NCI-H446 treated with DMSO at 0.1 percent for 48 hours (cell line): ENCODE measurements at places on chromosomes 7 and 10.

DNA sequence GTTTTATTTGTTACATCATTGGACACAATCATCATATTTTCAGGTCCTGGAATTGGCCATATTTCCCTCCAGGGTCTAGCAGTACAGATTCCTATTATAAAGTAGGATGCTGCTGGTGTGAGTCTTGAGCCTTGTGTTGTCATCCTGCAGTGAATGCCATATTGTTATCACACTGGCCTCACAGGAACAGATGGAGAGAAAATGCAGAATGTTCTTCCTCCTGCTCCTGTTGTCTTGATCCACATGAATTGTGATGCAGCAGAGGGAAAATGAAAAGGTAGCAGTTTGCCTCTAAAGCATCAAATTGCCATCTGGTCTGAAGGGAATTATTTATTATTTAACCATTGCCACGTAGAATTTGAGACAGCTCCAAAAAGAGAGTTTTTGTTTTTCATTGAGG is 248.6 kb downstream of the GPAM start:
- DNase-seq: no peak

DNA sequence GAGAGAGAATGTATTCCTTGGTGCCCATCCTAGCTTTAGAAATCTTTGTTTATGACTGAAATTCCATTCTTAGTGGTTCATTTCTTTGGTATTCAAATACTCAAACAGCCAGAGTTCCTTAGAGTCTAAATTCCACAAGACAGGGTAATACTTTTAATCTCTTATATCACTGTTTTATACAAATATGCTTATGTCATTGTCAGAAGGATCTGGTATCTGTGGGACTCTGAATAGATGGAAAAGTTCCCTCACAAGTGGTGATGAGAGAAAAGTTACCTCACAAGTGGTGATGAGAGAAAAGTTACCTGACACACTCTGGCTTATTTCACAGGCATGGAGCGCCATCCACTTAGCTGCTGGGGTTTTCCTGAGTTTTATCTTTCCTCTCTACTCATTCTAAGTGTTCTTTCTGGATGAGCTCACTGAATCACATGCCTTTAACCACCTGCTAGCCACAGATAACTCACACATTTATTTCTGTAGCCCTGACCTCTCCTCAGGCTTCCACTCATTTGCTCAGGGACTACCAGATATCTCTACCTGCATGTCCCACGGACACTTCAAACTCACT is 784.0 kb downstream of the SUGCT start:
- DNase-seq: no peak

DNA sequence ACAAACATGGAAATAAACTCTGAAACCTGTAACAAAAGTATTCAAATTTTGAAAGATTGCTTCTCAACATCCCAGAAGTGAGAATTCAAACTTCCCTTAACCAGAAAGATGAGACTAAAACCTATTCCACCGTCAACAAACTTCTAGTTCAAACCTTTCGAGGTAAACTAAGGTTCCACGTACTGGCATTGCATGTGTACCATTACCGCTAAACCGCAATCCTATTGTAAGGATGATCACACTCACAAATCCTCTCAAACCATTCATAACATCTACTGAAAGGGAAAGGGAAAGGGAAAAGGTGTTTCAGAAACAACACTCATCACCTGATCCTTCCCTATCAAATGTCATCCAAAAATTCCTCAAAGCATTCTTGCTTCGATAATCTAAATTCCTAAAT is 3.1 kb downstream of the SMURF1 start:
- DNase-seq: no peak

GRCh38 chr7:137944168-137944567 is 57.7 kb downstream of the CREB3L2 start:
- DNase-seq: no peak

DNA sequence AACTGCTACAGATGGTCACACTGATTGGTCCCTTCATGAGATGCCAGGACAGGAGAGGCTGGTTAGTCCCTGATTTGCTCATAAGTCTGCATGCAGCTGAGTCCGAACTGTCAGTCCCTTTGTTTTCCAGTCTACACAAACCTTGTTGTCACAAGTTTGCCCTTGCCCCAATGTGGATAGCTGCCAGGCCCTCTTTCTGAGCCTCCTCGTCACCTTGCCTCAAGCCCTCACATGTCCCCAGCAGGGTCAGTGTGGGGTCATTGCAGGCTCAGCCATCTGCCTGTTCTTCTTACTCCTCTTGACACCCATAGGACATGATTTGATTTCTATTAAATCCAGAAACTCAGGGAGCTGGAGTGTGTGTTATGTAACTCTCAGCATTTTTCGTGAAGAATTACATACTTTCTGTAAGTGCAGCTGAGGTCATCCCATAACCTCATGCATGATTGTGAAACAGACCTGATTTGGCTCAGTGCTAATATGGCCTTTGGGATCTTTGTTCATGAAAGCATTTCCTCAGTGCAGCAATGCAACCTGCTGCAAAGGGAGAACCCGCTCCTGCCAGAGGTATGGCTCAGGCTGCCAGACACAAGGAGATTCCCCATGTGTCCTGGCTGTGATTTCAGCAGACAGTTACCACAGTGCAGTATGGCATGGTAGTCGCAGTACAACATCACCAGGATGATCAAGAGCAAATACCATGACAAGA is 70.0 kb upstream of the ZMIZ2 start:
- no peak for DNase-seq

DNA sequence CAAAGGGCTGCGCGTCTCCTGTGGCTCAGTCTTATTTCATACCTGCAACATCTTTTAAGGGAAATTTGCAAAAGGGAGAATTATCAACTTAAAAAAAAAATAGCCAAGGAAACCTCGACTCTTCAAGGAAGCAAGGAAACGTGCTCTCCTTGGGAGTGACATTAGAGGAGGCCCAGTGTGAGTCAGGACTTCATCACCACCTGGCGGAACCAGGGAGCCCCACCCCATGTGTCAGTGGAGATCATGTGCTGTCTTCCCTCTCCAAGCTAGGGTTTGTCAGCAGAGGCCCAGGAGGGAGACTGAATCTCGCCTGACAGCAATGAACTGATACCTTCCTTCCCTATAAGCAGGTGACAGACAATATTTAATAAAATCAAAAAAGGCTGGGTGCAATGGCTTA is 28.9 kb downstream of the POR start:
- no peak for DNase-seq

- DNase-seq: no peak
Observed at GRCh38 chr10:86690231-86690630, 21.9 kb downstream of the LDB3 start.

DNA sequence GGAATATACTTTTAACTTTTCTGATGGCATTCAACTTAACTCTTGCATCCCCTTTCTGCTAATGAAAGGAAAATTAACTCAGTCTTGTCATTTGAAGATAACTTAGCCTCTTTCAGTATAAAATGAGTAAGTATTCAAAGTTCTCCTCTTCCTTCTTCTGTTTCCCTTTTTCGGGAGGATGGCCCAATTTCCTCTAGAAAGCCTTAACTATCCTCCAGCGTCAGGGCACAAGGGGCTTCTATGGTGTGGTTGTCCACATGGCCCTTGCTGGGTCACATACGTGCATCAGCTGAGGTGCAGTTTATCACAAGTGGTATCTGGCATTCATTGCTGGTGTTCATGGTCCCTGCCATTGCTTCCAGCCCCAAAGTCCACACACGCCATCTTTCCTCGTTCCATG is 17.8 kb upstream of the GSAP start:
- no peak for DNase-seq

DNA sequence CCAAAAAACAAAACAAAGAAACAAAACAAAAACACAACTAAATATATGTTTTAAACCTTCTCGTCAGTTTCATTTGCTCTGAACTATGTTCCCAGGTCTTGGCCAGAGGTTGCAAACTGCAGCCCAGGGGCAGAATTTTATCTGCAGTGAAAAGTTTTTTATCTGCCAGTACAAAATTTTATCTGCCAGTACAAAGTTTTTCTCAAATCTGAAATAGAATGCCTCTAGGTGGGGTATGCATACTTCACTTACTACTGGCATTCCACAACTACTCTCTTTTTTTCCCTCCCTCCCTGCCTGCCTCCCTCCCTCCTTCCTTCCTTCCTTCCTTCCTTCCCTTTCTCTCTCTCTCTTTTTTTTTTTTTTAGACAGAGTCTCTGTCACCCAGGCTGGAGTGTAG is 9.4 kb upstream of the CLDN3 start:
- DNase-seq: no peak

GRCh38 chr10:79028056-79028430 is 40.7 kb upstream of the ZMIZ1 start:
- no peak for DNase-seq

GRCh38 chr7:70377957-70378356 is 754.0 kb upstream of the GALNT17 start:
- no peak for DNase-seq

- DNase-seq: no peak
Observed at GRCh38 chr7:29272057-29272456, 77.5 kb downstream of the CHN2 start.

DNA sequence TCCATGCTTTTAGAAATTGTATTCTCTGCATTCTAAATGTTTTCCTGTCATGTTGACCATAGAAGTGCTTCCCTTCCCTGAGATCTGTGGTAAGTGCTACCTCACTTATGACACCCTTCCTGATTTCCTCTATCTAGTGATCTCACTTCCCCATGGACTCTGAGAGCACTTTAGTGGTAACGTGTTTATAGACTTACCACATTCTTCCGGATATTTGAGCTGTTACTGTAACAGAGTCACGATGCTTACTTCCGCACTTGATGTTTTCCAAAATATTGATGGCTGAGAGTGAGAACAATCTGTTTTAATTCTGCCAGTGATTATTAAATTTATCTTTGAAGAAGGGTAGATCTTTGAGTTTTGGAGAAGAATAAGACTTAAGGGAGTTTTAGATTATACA is 60.1 kb upstream of the NAMPT start:
- no peak for DNase-seq

DNA sequence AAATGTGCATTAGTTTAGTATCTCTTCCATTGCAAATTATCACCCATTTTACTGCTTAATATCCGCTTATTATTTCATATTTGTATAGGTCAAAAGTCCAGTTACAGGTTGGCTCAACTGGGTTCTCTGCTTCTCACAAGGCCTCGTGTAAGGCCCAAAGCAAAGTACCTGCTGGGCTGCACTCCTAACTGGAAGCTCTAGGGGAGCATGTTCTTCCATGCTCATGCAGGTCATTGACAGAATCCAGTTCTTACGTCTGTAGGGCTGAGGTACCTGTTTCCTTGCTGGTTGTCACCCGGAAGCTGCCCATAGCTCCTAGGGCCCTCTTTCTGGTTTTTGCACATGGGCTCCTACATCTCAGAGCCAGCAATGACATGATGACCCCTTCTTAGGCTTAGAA is 79.6 kb downstream of the RAPGEF5 start:
- DNase-seq: no peak

DNA sequence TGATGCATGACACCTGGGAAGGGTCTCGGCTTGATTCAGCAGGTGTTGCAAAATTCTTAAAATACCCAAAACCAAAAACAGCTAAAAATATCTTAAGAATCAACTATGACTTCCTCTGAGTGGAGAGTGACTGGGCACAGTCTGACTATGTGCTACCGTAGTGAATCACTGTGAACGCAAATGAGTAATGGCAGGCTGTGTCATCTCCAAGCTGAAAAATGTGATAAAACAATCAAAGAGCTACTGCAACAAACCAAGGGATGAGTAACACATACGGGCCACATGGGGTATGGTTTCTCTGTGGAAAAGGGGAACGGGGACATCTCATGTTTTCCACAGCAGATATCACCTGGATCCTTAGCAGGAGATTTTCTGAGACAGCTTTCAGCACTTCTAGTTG is 127.5 kb downstream of the ABCA13 start:
- no peak for DNase-seq

DNA sequence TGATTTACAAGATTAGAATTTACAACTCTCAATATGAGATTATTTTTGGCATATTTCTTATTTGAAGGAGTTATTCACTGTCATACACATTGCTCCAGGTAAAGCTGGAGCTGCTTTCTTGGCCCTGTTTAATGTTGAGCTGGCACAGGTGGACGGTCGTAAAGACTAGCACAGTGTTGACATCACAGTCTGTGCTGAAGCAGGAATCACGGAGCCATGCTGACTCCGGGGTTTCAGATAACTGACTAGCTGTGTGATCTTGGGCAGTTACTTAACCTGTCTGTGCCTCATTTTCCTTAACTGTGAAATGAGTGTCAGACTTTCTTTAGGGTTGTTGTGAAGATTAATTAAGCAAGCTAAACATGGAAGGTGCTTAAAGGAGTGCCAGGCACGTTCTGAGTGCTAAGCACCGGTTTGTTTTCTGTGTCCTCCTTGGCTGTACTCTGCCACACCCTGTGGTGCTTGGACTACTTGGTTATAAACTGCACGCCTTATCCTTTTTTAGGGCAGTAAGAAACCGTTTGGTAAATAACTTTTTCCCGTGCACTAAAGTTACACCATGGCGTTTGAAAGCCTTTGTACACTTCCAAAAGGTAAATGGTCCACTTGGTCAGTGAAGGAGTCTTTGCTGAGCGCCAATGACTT is 47.7 kb downstream of the DYNC2I1 start:
- no peak for DNase-seq

- no peak for DNase-seq
Observed at GRCh38 chr7:8060241-8060640, 91.6 kb downstream of the GLCCI1 start.

- DNase-seq: no peak
Observed at GRCh38 chr7:131602994-131603372, 46.6 kb upstream of the PODXL start.

DNA sequence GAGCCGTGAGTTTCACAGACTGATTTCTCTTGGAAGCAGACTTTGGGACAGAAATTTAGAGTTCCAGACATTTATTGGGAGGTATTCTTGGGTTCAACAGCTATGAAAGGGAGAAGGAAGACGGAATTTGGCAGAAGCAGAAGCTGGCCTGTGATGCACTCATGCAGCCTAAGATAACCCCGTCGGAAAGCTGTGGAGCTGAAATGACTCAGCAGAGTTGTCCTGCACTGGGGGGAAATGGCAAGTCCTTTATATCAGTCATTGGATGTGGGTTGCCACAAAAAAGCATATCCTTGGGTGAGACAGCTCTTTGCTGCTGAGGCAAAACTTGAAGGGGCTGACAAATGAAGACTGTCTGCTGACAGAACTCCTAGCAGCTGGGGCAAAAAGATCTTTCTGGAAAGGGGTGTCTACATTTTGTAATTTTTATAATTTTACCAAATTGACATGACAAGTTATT is 11.5 kb upstream of the MICU1 start:
- DNase-seq: no peak

DNA sequence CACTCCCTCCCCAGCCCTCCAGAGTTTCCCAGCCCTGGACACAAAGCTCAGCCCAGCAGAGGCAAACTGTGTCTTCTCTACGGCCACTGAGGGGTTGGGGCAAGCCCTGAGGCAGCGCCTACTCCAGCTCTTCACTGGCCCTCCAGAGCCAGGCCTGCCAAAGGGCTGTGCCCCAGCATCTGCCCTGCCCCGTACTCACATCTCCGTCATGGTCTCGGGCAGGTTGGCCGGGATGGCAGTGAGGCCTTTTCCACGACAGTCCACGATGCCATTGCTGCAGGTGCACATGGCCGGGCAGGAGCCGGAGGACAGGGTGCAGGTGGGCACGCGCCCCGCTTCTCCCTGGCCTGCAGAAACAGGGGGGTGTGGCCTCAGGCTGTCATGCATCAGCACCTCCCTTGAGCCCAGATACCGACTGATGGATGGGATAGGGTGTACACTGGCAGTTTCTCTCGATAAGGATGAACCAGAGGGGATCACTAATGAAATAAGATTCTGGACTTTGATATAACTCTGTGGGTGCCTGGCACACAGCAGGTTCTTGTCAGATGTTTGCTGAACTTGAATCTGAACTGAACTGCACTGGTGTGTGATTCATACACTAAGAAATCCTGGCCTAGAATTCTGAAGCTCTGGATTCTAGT is 125.2 kb downstream of the SLIT1 start:
- no peak for DNase-seq

GRCh38 chr10:101609481-101609880 is 21.4 kb downstream of the DPCD start:
- DNase-seq: no peak
